PC-3 (cell line): ENCODE measurements at places on chromosomes 6 and 20. TPM values are rescaled to one million over a fixed set of nuclear protein-coding genes. Genes with fewer than 3 reads are reported as not detected.

Gene TRIM15
- total RNA-seq: not detected in 2 replicates

Gene GFRAL
- not detected in 2 replicates for total RNA-seq

Gene PAX1
- total RNA-seq: not detected in 2 replicates

Gene SEL1L2
- total RNA-seq: not detected in 2 replicates

Gene PSORS1C1
- total RNA-seq: 2.0 and 5.5 TPM in 2 replicates

Gene RAET1E
- 0.40 and 1.7 TPM in 2 replicates for total RNA-seq

GRCh38 chr6:148829415-148830101 lies 82.7 kb downstream of the UST start:
- DNase-seq: peak; percentile 7

DNA sequence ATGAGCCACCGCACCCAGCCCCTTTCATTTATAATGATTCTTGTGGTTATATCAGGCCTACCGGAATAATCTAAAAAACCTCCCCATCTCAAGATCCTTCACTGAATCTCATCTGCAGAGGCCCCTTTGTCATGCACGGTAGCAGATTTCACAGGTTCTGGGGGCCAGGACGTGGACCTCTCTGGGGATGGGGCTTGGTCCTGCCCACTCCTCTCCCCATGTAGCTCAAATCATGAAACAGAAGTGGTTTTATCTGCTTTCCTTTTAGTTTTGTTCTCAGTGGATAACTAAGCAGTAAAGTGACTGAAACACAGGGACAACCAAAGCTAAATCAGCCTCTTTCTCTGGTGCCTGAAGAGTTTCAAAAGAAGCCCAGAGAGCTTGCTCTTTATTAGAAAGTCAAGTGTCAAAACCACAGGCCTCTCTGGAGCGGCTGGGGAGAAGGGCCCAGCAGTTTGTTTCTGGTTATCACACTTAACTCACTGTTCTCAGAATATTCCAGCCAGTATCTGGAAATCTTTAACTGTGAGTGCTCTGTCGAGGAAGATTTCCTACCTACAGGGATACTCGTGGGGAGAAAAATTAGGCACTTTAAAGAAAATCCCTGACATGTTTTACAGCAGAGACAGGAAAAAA lies 60.6 kb upstream of the FAM184A start:
- DNase-seq: no peak

DNA sequence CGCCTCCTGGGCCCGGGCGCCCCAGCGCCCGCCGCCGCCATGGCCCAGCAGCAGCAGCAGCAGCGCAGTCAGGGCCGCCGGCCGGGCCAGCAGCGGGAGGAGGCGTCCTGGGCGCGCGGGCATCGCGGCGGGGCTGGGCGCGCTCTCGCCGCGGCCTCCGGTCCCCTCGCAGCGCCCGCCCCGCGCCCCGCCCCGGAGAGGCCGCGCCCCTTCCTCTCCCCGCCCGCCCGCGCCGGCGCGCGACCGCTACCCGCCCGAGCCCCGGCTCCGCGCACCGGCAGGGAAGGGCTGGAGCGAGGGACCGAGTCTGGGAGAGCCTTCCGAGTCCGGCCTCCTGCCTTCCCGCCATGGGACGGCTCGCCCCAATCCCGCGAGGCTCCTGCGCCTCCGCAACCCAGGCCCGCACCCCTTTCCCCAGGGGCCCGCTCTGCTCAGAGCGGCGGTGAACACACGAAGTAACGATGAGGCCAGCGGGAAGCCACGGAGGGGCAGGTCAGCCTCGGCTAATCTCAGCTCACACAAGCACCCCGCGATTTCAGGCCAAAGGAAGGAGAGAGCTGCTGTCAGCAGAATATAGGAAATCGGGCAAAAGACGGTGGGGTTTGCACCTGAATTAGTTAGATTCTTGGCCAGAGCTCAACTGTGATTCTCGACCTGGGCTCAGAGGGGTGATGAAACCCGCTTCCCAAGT lies at the start of gene TXNDC5:
TXNDC5 (minus strand) TSS at position 135 of the 691 bp plus-strand sequence; CDS start at position 123, 12 bp downstream.
- DNase-seq: peak; percentile 74

GRCh38 chr6:73565767-73566485 lies 45.1 kb upstream of the EEF1A1 start:
- DNase-seq: no peak

GRCh38 chr20:51424270-51425117 lies 118.0 kb downstream of the NFATC2 start:
- DNase-seq: no peak

GRCh38 chr6:42021847-42022754 lies 28.2 kb upstream of the TAF8 start:
- no peak for DNase-seq

DNA sequence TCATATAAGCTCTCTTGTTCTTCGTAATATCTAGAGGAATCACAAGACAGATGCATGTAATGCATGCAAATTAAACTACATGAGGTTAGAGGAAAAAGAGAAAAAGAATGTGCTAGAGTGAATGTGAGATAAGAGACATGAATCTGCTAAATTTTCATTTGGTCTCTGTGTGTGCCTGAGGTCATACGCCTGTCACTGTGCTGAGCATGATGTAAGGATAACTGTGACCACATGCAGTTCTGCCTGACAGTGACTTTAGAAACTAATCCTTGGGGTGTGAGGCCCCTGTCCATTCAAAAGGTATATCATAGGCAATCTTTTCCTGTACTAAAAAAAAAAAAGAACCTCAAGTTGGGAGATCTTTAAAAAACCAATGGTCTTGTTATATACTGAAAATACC lies 70.6 kb downstream of the SHPRH start:
- DNase-seq: no peak

GRCh38 chr6:166267526-166267925 lies 40.7 kb downstream of the PRR18 start:
- DNase-seq: no peak

DNA sequence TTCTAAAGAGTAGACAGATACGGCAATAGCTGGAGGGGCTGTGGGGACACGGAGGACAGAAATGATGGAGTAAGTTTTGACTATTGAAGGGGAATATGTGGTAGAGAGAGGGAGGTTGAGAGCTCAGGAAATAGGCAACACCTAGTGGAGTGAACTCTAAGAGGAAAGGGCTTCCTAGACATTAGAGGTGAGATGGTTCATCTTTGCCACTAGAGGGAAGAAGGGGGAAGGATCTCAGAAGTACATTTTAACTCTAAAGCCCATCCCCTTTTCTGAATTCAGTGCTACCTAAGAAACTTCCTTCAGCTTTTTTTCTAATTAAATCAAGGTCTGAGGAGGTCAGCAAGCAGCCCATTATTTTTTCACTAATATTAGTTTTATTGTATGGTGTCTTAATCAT lies 689.4 kb upstream of the MAP3K7 start:
- peak; percentile 16 for DNase-seq

GRCh38 chr6:142361779-142362750 lies 60.3 kb downstream of the ADGRG6 start:
- no peak for DNase-seq

DNA sequence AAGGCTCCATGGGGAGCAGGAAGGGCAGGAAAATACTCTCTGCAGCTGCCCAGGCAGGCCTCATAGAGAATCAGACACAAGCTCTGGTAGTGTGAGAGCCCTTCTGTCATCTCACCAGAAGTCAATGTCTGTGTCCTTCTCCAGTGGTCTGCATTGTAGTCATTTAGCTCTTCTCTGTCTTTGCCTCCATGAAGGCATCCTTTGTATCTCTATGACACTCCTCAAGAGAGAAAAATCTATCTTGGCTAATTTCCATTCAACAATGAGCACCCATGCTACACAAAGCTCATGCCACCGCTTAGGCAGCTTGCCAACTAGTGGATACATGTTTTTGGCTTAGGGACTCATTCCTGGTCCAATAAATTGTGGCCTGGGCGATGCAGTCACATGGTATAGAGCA lies 92.1 kb downstream of the RNF217 start:
- DNase-seq: no peak

GRCh38 chr20:50094522-50094921 lies 18.4 kb downstream of the UBE2V1 start:
- no peak for DNase-seq

GRCh38 chr6:84805145-84805544 lies 40.7 kb upstream of the TBX18 start:
- peak; percentile 29 for DNase-seq

DNA sequence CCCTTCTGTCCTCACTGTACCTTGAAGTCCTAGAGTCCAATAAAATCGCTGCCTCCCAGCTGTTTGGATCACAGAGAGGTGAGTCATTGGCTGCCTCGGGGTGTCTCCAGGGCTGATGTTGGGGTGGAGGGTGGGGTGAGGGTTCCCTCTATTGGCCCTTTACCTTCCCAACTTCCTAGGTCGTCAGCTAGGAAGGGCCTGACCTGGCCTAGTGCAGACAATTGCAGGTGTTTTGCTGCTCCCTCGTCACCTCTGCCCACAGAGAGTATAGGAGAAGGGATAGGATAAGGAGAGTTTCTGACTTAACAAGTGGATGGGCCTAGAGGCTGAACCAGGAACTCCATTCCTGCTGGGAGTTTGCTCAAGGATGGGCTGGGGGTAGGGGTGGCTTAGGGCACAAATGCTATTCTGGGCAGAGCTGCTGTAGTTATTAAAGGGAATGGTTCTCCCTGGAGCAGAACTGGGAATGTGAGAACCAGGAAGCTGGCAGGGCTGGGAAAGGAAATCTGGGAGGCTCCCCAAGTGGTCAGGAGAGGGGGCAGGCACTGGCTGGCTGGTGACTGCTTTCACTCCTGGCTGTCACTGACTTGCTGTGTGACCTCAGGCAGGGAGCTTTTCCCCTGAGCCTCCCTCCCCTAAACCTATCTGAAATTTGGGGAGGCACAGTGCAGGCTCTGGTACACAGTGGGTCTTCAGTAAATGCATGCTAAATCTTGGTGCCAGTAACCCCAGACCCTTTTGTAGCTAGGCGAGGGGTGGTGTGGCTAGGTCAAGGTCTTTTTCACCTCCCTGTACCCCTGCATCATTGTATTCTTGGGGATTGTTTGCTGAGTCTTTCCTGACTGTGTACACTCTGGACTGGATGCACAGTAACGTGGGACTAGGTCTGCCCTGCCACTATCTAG lies 1.5 kb downstream of the TP53INP2 start:
- peak; percentile 56 for DNase-seq

GRCh38 chr6:35213824-35214756 lies at the start of gene SCUBE3:
SCUBE3 (plus strand) TSS chr6:35213956; CDS start chr6:35214419, 463 bp downstream.
- DNase-seq: peak; percentile 10

- peak; percentile 33 for DNase-seq
These were observed 814.8 kb downstream of the MAFB start for GRCh38 chr20:39874049-39874893.

DNA sequence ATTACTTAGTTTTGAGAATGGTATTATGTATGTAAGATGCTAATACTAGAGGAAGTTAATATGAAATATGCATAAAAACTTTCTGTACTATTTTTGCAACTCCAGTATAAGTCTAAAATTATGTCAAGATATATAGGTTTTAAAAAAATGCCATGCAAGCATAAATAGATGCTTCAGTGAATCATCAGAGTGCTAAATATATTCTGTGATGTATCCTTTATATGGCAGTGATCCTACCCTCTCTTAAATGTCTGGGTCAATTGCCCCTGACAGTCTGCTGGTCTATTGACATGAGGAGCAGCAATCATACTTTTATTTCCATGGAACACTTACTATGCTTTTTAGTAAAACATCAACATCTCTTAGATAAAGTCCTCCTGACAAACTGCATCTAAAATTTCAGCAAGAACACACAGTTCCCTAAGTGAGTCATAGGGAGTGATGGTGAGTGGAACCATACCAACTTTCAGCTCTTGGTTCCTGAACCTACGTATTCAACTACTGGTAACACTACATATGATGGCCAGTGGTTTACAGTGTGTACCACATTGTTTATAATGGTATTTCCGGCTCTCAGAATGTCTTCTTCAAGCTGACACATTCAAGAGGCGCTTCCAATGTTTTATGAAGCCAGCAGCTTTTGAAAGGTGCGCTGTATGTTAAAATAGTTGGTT lies 928.7 kb upstream of the GJE1 start:
- DNase-seq: no peak

DNA sequence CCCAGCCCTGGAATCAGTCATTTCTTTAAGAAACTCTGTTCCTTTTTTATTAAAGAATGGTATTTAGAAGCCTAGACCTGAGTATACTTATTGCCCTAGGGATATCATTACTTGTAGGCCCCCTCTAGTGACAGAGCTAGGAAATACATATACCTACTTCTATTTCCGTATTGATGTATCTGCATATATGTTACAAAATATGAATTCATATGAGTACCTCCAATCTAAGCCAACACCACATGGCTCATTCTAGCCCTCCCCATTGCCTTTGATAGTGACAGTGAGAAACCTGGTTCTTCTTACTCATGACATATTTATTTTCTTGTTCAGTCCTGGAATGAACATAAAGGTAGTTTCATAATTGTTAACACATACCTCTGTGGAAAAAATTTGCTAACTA lies 137.2 kb downstream of the FARS2 start:
- DNase-seq: peak; percentile 81

DNA sequence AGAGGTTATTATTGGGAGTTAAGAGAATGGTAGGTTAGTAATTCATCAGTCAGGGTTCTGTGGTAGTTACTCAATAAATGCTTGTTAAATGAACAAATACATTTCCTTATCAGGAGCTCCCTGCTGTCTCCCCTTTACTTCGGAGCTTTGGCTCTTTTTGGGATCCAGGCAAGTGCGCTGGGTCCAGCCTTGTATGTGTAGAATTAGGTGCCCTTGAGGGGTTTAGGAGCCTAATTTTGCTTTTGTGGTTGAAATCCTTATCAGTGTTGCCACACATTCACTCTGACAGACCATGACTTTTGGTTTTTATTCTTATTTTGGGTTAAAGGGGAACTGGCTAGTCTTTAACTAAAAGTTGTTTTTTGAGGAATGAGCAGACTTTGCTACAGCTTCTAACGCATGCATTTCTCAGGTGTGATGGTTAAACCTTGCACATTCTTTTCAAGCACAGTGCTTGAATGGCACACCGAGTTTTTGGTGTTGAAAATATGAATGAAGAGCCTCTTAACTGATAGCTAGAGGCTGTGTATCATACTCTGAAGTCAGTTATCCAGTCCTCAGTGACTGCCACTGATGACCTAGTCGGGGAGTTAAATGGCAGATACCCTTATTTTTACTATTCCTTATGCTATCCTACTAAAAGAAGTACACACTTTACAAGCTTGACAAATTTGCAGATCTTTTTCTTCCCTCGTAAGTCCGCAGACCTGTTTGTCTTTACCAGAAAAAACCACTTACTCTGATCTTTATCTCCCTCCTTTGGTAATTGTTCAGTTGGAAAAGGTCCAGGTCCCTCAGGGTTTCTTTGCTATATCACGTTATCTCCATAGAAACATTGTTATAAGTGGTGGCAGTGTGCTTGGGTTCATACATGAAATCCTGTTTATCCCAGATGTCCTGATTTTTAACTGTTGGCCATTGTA lies 50.7 kb upstream of the PLCG1 start:
- peak; percentile 73 for DNase-seq

GRCh38 chr6:46653439-46654195 lies 842 bp downstream of the SLC25A27 start:
- no peak for DNase-seq

GRCh38 chr6:33410050-33410710 lies 634 bp upstream of the PHF1 start:
- DNase-seq: peak; percentile 98

DNA sequence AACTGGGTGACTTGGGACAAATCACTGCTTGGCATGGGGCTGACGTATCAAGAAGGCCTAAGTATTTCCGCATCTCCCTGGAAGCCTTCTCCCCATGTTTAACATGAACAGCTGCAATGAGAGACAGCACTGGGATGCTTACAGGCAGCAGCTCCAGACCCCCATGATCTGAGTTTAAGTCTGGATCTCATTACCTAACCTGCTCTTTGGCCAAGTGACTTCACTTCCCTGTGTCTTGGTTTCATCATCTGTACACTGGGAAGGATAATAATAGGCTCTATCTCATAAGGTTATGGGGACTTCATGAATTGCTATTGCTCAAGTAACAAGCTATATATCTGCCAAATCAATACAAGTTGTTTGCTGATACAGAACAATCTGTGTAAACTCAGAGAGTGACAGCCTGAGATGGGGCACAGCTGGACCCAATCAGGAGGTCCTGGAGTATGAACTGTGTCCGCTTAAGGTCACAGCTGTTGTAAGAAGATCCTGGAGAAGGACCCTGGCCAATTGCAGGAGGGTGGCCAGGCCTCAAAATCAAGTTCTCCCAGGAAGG lies 56.0 kb downstream of the TGM2 start:
- no peak for DNase-seq
